Osteocyte (in vitro differentiated cells): ENCODE measurements at places on chromosomes 3 and 15. TPM values are rescaled to one million over a fixed set of nuclear protein-coding genes. Genes with fewer than 3 reads are reported as not detected.
A peak's percentile ranks its signal among the peaks of the same experiment; 100 is the strongest.

ZNF662 gene
- not detected in 2 replicates for total RNA-seq

GOLGA6L10 gene
- total RNA-seq: 1.6 and 2.9 TPM in 2 replicates

ARPP21 gene
- 3.5 and 3.7 TPM in 2 replicates for total RNA-seq

TGM4 gene
- total RNA-seq: 0.26 TPM in 1 of 2 replicates, not detected in the other

SST gene
- total RNA-seq: not detected in 2 replicates

SRP14 gene
- total RNA-seq: 181 and 196 TPM in 2 replicates

FOXB1 gene
- not detected in 2 replicates for total RNA-seq

TMEM45A gene
- total RNA-seq: 29.1 and 30.6 TPM in 2 replicates

- no peak for DNase-seq
- no peak overlapping the region for H3K4me3 ChIP-seq
- H3K4me1 ChIP-seq: no peaks in the 10 kb centered on the region
- H3K27me3 ChIP-seq: no peaks in the 10 kb centered on the region
- H3K27ac ChIP-seq: no peak overlapping the region
- no peaks in the 10 kb centered on the region for H3K36me3 ChIP-seq
Measured at GRCh38 chr3:101876142-101876541, 26.8 kb downstream of the NFKBIZ start.

- H3K27me3 ChIP-seq: no peaks in the 10 kb centered on the region
- no peak overlapping the region for H3K27ac ChIP-seq
- peaks cover 20% of the 10 kb centered on the region for H3K4me1 ChIP-seq
- H3K4me3 ChIP-seq: no peak overlapping the region
- DNase-seq: no peak
Measured at GRCh38 chr3:188581792-188582191, 427.8 kb downstream of the LPP start.

- no peaks in the 10 kb centered on the region for H3K27me3 ChIP-seq
- DNase-seq: no peak
- peak overlapping the region; percentile 80 for H3K27ac ChIP-seq
- no peak overlapping the region for H3K4me3 ChIP-seq
- H3K36me3 ChIP-seq: no peaks in the 10 kb centered on the region
- H3K4me1 ChIP-seq: peaks cover 38% of the 10 kb centered on the region
Measured at GRCh38 chr3:55330355-55330754, 156.8 kb downstream of the WNT5A start.

DNA sequence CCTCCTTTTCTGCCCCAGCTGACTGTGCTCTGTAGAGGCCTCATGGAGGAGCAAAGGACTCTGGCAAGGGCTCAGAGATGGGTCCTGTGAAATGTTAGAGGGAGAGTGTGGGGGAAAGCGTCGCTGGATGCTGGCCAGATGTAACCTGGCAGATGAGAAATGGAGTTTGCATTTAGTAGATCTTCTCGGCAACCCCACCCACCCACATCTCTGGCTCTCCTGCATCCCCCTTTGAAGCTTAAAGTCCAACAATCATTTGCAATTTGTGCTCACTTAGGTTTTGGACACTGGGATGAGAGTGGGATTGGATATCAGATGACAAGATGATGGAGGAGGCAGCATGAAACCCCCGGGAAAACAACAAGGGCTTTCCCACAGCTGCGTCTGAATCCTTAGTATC, 523.6 kb upstream of the MCTP2 start:
- H3K4me3 ChIP-seq: no peak overlapping the region
- no peaks in the 10 kb centered on the region for H3K27me3 ChIP-seq
- no peaks in the 10 kb centered on the region for H3K4me1 ChIP-seq
- no peaks in the 10 kb centered on the region for H3K36me3 ChIP-seq
- H3K27ac ChIP-seq: no peak overlapping the region

DNA sequence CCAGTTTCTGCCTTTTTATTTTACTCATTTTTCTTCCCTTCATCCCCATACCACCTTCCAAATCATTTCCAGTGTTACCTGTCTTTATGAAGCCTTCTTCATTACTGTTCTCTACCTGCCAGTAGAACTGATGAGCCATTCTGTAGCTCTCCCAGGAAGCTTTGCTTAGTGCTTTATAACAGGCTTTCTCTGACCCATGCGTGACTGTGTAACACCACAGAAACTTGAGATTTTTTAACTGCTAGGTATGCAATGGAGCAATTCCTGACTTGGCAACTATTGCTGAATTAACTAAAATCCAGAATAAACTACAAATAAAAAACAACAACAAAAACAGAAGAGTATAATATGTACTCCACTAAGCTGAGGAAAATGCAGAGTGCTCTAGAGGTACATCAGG, 289.2 kb downstream of the ROBO1 start:
- H3K4me3 ChIP-seq: no peak overlapping the region
- no peaks in the 10 kb centered on the region for H3K27me3 ChIP-seq
- H3K4me1 ChIP-seq: peaks cover under 1% of the 10 kb centered on the region
- DNase-seq: no peak

DNA sequence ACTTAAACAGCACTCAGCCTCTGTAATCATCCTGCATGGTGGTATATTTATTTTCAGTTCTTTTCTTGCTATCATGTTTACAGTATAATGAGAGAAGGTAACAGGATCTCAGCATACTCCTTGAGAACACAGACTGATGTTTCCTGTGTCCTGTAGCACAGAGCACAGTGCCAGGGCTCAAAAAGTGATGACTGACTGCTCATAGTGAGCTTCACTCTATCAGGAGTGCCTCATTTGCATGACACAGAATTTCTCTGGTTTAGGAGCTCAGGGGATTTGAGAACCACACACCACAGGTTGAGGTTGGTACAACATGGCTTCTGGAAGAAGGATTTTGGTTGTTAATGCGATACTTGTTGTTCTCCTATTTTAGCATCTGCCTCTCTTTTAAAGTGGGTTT, 68.5 kb upstream of the SLC2A2 start:
- no peak for DNase-seq
- no peak overlapping the region for H3K27ac ChIP-seq
- H3K27me3 ChIP-seq: no peaks in the 10 kb centered on the region
- no peak overlapping the region for H3K4me3 ChIP-seq
- peaks cover 2% of the 10 kb centered on the region for H3K4me1 ChIP-seq
- H3K36me3 ChIP-seq: peaks cover 24% of the 10 kb centered on the region

DNA sequence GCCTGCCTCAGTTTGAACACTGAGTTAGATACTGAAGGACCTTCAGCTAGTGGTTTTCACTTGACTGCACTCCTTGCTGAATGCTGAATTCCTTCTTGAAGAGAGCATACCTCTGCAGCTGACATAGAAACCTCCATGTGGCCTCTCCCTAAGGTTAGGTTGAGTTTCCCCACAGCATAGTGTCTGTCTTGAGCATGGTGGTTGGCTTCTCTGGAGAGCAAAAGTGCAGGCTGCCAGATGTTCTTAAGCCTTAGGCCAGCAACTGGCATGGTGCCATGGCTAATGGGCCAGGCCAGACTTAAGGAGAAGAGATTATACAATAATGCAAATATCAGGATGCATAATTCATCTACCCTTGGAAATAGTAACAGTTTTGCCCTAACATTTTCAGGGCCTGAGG, 545.6 kb upstream of the ZNF385D start:
- no peak overlapping the region for H3K4me3 ChIP-seq
- H3K27me3 ChIP-seq: no peaks in the 10 kb centered on the region
- H3K4me1 ChIP-seq: no peaks in the 10 kb centered on the region

GRCh38 chr15:92881211-92881754, 18.8 kb upstream of the CHD2 start:
- peak overlapping the region; percentile 99 for H3K27ac ChIP-seq
- peak overlapping the region; percentile 76 for H3K4me3 ChIP-seq
- no peaks in the 10 kb centered on the region for H3K27me3 ChIP-seq

DNA sequence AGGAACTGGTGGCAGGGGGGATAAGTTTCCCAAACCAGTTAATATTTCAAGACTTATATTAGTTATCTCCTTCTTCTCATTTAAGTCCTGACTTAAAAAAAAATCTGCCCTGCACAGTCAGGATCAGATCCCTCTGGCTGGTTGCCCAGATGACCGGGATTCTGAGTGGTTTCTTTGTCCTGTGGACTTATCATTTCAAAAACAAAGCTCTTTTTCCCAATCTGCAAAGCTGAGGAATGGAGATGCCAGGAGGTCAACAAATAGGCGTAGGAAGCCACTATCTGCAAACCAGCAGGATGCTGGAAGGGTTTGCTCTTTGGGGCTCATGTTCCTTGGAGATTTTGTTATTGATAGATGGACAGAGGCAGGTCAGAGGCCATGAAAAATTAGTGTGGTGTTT, 5.8 kb downstream of the C3orf20 start:
- H3K4me1 ChIP-seq: no peaks in the 10 kb centered on the region
- H3K27ac ChIP-seq: no peak overlapping the region
- no peaks in the 10 kb centered on the region for H3K36me3 ChIP-seq

DNA sequence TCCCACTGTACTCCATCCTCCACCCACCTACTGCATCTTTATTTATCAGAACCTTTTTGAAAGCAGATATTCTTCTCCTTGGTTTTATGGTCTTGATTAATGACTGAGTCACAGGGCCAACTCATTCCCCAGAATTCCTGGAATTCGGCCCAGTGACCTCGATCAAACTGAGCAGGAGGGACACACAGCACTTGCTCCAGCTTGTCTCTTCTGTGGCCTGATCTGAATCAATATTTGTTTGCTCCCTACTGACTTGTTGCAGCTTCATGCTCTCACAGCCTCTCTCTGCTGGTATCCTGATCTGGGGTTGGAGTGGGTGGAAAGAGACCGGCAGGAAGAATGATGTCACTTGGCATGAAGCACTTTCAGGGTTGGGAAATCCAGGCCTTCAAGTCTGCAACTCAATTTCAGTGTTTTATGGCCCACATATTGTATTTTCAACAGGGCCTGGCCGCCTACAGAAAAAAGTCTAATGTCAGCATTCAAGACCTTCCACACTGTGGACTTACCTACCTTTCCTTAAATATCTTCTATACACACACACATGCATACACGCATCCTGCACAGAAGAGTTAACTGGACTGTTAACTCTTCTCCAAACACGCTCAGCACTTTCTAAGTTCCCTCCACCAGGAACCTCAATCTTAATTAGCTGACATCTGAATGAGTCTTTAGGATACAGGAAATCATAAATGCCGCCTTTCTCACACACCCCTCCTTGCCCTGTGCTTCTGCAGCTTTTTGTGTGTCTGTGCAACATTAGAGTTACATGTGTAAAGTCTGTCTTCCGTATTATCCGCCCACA, 4.6 kb downstream of the ANXA2 start:
- no peaks in the 10 kb centered on the region for H3K27me3 ChIP-seq
- H3K27ac ChIP-seq: peak overlapping the region; percentile 95
- H3K4me3 ChIP-seq: peak overlapping the region; percentile 90
- peaks cover 73% of the 10 kb centered on the region for H3K4me1 ChIP-seq

GRCh38 chr15:99986297-99987118, 253.3 kb upstream of the LYSMD4 start:
- peak overlapping the region; percentile 37 for H3K27ac ChIP-seq
- peaks cover 34% of the 10 kb centered on the region for H3K4me1 ChIP-seq
- DNase-seq: no peak
- no peak overlapping the region for H3K4me3 ChIP-seq
- peaks cover 10% of the 10 kb centered on the region for H3K27me3 ChIP-seq

DNA sequence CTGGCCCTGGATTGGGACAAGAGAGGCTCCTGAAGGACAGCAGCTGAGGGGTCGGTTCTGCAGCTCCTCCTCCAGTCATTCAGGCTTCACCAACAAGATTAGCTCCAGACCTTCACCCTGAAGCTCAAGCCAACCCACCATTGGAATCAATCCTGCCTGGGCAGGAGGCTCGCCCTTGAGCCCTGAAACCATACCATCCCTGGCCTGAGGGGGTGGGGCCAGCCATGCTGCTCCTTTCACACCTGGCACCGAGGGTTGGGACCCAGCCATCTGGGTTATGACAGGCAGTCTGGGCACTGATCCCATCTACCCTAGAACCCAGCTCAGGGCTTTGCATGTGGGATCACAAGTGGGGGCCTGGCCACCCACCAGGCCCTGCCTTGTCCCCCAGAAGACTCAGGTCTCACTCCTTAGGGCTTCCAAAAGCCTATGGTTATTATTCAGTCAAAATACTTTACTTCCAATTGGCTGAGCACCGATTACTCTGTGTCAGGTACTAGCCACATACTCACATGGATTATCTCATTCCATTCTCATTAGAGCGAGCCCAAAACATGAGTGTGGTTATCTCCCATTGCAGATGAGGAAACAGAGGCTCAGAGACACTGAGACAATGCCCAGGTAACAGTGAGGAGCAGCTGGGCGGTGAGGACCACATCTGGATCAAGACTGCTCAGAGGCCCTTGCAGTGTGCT, 3.1 kb downstream of the ABHD14B start:
- DNase-seq: no peak
- no peaks in the 10 kb centered on the region for H3K27me3 ChIP-seq
- H3K4me1 ChIP-seq: peaks cover 39% of the 10 kb centered on the region
- no peak overlapping the region for H3K27ac ChIP-seq
- H3K36me3 ChIP-seq: no peaks in the 10 kb centered on the region

DNA sequence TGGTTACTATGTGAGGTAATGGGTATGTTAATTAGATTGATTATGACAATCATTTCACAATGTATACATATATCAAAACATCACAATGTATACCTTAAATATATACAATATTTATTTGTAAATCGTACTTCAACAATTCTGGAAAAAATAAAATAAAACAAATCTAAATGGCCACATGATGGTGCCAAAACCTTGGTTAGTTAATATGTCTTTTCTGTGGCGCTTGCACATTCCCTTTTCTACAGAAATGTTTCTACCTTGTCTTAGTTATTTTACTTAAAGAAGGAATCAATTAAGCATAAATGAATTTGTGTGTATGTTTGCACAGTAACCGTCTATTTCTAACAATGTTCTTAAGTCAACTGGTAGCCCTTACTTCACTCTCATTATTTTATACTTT, 53.4 kb downstream of the OXSM start:
- H3K4me1 ChIP-seq: no peaks in the 10 kb centered on the region
- H3K27ac ChIP-seq: no peak overlapping the region
- no peak for DNase-seq
- peaks cover 28% of the 10 kb centered on the region for H3K27me3 ChIP-seq

- H3K4me1 ChIP-seq: peaks cover 43% of the 10 kb centered on the region
- no peaks in the 10 kb centered on the region for H3K27me3 ChIP-seq
- no peak for DNase-seq
Measured at GRCh38 chr3:50251220-50251619, 15.2 kb downstream of the GNAI2 start.

GRCh38 chr3:45034612-45035252, 8.6 kb downstream of the CLEC3B start:
- H3K4me3 ChIP-seq: peak overlapping the region; percentile 51
- H3K4me1 ChIP-seq: peaks cover 50% of the 10 kb centered on the region
- H3K27me3 ChIP-seq: no peaks in the 10 kb centered on the region
- peaks cover 6% of the 10 kb centered on the region for H3K36me3 ChIP-seq
- DNase-seq: no peak
- peak overlapping the region; percentile 84 for H3K27ac ChIP-seq

DNA sequence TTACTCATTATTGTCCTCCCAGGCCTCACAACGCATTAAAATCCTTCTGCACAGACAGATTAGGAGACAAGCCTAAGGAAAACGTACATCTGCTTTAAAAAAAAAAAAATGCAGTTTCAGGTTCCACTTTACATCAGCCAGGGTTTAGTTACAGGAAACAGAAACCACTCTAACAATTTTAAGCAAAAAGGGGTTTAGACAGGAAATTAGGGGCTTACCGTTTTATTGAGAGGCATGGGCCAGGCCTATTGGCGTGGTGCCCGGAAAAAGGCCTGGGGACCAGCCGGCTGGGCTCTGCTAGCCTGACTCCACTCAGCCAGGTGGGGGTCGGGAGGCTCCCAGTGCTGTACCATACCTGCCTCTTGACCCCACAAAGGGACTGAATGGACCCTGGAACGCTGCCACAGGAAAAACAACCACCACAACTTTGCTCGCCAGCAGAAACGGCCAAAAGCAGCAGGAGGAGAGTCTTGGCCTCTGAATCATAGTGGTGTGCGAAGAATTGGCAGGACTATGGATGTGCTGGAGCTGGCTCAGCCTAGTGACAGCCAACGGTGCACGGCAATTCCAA, 124.3 kb downstream of the CHSY1 start:
- H3K4me1 ChIP-seq: peaks cover 53% of the 10 kb centered on the region
- H3K4me3 ChIP-seq: peak overlapping the region; percentile 33
- H3K36me3 ChIP-seq: no peaks in the 10 kb centered on the region
- H3K27me3 ChIP-seq: no peaks in the 10 kb centered on the region

GRCh38 chr3:142923694-142924093, 34.8 kb upstream of the PCOLCE2 start:
- H3K4me3 ChIP-seq: no peak overlapping the region
- H3K4me1 ChIP-seq: no peaks in the 10 kb centered on the region
- H3K27ac ChIP-seq: no peak overlapping the region
- no peaks in the 10 kb centered on the region for H3K36me3 ChIP-seq
